ENCODE measurements at places on chromosomes 6 and 20. TPM values are rescaled to one million over a fixed set of nuclear protein-coding genes. Genes with fewer than 3 reads are reported as not detected.

DNA sequence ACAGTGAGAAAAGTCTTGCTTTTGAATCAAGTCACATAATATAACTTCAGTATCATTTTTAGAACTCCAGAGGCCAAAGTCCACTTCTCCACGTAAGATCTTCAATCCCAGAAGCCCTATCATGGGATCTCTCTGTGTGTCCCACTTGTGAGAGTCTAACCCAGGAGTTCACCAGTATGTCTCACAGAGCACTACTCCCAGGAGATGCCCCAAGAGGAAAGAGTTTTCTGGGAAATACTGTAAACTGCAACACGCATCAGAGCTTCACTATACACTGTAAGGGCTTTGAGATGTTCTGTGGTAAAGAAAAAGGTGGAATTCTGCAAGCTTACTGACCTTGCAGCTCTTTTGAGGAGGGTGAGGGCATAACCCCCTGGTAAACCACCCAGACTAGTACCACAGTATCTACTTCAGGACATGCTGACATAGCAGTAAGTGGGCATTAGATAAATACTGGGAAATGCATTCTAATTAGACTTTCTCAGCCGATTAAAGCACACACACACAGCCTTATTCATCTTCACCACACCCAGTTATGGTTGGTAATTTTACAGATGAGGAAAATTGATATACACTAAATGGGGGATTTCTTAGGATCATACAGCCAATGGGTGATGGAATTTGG, 12.3 kb downstream of the DCBLD1 start:
- DNase-seq = no peak

The ARHGAP40 gene
- not detected for total RNA-seq

- DNase-seq = no peak
Observed at GRCh38 chr6:76703786-76704185, 631.3 kb upstream of the IMPG1 start.

DNA sequence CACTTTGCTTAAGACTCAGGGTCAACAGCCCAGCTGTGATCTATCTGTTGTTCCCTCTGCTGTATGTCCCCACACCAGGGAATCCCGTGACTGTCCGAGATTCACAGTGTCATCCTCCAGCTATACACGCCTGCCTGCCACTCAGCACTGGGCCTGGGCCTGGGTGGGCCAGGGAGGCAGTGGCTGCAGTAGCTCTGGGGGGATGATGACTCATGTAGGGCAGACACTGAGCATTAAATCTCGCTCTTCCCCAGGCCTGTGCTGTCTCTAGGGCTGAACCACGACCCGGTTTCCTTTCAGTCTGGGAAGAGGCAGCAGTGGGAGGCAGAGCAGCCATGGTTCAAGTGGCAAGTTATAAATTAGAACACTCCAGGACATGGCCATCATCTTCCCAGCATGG, 173.9 kb downstream of the LRFN2 start:
- no peak for DNase-seq

GRCh38 chr6:129901910-129902309, 40.8 kb upstream of the TMEM244 start:
- no peak for DNase-seq

- no peak for DNase-seq
Observed at GRCh38 chr20:16692442-16692841, 37.4 kb upstream of the SNRPB2 start.

The NCR2 gene
- not detected for total RNA-seq

DNA sequence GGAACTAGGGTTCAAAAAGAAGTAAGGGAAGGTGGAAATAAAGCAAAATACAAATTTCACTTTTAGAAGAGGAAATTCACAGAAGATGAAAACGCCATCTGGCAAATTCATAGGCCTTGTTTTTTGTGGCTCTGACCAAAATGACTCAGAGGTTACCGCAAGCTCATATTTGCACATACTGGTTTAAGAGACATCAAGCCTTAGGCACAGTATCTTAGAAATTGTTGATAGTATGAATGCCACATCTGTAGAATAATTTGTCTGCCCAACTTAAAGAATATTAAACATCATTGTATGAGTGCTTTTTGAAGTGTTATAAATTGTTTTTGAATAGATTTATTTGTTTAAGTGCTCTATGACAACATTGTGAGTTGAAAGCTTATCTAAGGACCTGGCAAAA, 10.6 kb downstream of the TAAR1 start:
- DNase-seq = no peak

The SMLR1 gene
- not detected for total RNA-seq

- DNase-seq = no peak
Observed at GRCh38 chr6:105594821-105595220, 191.9 kb upstream of the PREP start.

GRCh38 chr20:62925076-62925419, 1.3 kb downstream of the DIDO1 start:
- no peak for DNase-seq

The SOX18 gene
- 83.4 TPM for total RNA-seq

GRCh38 chr6:52650941-52651340, 20.0 kb upstream of the TMEM14A start:
- no peak for DNase-seq

- no peak for DNase-seq
Observed at GRCh38 chr6:96809119-96809518, 28.2 kb downstream of the GPR63 start.

The FOXQ1 gene
- total RNA-seq = not detected

The NOTCH4 gene
- total RNA-seq = 22.4 TPM

- no peak for DNase-seq
Observed at GRCh38 chr6:11364971-11365397, 132.5 kb upstream of the NEDD9 start.

The L3MBTL1 gene
- 3.3 TPM for total RNA-seq

The MICB gene
- total RNA-seq = 2.1 TPM

GRCh38 chr20:57180954-57181353, 85.5 kb downstream of the BMP7 start:
- DNase-seq = no peak

DNA sequence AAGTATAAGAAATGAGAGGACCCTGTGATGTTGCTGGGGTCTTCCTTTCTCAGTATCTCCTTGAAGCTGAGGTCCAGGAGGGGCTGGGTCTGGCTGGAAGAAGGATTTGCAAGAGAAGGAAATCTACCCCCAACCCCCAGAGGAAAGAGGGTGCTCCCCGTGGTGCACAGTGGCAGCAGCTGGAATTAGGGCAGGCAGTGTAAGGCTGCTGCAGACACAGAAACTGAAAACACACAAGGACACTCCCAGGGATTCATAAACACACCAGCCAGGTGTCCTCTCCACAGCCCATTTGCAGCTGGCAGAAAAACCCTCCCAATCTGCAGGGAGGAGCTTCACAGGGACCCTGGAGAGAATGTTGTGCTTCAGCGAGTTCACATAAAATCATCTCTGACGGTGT, 297.2 kb downstream of the CDH26 start:
- no peak for DNase-seq

DNA sequence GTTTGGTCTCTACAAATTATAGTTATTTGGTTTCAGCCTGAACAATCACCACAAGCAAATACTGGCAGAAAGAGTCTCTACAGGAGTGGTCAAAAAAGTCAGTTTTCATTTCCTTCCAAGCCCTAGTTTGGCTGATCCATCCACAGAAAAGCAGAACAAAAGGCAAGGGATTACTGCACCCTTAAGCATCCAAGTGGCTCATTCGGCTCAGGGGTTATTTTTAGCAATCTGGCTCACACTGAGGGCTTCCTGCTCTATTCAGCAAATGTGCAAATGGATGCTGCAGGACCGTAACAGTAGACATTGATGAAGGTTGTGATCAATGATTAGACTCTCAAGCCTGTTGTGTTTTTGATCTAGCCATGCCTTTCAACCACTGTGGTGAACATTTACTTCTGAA, 62.2 kb upstream of the FABP7 start:
- DNase-seq = no peak

The BTNL2 gene
- total RNA-seq = not detected

The NOX3 gene
- not detected for total RNA-seq

All from left cardiac atrium (tissue), 4 donors.